Activated CD8-positive, alpha-beta memory T cell treated with anti-CD3 and anti-CD28 coated beads, Interleukin-2, amount 50 U/mL, for 4 hours (primary cell): ENCODE measurements at places on chromosomes 4 and X.

GRCh38 chr4:155073852-155074251 is 134.6 kb upstream of the NPY2R start:
- no peak for DNase-seq

GRCh38 chr4:23932186-23932585 is 42.3 kb upstream of the PPARGC1A start:
- DNase-seq, result no peak

GRCh38 chr4:102022343-102022742 is 231.8 kb downstream of the BANK1 start:
- no peak for DNase-seq

GRCh38 chrX:72498782-72499181 is 73.9 kb downstream of the HDAC8 start:
- no peak for DNase-seq

DNA sequence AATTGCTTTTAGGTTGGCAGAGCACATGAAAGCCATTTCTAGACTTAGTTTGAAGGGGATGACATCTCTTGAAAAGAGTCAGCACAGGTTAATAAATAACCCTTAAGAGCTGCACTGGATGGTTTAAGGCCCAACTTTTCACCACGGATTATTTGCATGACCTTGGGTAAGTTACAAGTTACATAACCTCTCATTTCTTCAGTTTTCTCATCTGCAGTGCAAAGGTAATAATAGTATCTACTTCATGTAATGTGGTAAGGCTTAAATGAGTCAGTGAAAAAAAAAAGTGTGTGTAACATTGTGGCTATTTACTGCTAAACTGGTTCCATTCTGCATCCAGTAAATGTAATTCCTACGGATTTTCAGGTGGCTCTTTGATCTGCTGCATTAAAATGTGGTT is 715.8 kb downstream of the CCSER1 start:
- DNase-seq, result no peak

- DNase-seq, result no peak
These were observed 60.4 kb downstream of the CASP3 start for GRCh38 chr4:184588893-184589292.

DNA sequence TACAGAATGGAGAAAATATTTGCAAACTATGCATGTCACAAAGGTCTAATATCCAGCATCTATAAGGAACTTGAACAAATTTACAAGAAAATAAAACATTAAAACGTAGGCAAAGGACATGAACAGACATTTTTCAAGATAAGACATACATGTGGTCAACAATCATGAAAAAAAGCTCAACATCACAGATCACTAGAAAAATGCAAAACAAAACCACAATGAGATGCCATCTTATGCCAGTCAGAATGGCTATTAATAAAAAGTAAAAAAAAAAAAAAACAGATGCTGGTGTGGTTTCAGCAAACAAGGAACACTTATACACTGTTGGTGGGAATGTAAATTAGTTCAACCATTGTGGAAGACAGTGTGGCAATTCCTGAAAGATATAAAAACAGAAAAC is 75.8 kb upstream of the IL13RA2 start:
- DNase-seq, result no peak

GRCh38 chr4:73817341-73817740 is 19.1 kb upstream of the CXCL6 start:
- no peak for DNase-seq

DNA sequence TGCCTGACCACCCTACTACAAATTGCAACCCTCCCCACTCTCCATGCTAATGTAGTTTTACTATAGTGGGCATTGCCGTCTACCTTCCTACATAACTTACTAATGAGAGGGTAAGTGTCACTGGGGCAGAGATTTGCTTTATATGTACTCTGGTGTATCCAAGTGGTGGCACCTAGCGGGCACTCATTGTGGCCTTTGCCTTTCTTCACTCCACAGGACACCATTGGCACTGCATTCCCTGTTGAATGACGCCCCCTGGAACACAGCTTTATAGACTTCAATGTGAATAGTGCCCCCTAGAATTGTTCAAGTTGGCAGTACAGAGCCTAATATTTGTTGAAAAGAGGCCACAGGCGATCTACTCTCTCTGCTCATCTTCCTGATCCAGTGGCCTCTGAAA is 215.8 kb downstream of the MID1IP1 start:
- DNase-seq, result no peak

DNA sequence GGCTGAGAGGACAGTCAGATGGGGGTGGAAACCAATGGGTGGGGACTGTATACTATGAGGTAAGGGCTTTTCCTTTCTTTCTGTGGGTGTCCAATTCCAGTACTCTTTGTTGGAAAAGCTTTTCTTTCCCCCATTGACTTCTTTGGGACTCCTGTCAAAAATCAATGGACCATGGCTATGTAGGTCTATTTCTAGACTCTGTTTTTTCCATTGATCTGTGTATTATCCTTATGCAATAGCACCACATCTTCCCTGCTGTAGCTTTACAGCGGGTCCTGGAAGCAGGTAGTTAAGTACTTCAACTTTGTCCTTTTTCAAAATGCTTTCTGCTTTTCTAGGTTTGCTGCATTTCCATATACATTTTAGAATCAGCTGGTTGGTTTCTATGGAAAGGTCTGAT is 11.8 kb upstream of the CPLX1 start:
- DNase-seq, result no peak

DNA sequence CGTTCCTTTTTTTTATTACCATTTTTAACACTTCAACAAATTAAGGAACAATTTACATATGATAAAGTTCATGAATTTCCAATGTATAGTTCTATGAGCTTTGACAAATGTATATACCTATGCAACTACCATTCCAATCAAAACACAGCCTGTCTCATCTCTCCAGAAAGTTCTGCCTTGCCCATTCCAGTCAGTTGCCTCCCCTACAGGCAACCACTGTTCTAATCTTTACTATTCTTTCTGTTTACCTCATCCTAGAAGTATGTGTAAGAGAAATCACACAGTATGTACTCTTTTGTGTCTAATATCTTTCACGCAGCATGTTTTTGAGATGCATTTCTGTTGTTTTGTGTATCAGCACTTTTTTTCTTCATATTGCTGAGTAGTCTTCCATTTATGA is 224.9 kb downstream of the KIT start:
- no peak for DNase-seq

DNA sequence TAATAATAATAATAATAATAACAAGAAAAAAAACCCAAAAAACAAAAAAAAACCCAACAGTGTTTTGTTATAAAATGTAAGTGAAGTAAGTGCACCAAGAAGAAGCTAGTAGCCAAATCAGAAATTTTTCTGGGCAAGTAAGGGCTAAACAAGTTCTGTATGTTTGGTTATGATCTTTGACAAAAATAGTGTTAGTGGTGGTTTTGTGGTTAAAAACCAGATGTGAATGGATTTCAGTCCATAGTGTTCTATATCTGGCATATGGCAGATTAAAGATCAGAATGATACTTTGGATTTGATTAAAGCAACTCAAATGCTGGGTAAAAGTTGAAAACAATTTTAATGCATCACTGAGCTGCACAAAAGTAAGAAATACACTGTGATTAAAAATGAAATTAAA is 116.5 kb upstream of the NDST4 start:
- DNase-seq, result no peak

DNA sequence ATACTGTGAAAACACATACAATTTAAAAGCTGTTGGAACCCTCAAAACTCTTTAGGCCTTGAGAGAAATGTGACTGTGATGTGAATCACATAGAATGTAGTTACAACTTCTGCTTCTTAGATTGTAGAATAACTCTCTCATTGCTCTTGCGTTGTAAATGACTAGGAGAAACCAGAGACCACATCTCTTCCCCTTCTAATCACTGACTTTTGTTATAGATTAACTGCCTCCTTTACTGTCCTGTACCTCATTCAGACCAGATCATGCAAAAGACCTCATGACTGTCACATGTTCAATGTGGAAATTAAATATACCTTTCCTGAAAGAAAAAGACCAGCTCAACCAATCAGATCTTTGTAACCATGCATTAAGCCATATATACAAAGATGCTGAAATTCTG is 43.2 kb upstream of the NEIL3 start:
- no peak for DNase-seq

DNA sequence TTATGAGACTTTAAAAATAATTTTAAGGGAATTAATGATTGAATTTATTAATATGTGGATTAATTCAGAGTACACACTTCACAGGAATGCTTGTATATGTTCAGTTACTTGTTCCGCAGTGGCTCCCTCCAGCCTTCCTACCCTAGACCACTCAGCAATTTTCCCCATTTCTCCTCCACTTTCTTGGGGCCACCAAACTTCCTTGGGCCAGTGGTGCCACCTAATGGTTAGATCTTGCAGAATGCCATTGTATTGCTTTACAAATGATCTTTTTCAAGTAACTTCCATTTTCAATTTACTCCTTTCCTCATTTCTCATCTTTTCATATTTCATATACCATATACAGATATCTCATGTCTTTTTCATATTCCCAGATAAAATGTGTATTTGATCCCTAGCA is 3.6 kb upstream of the RNF175 start:
- no peak for DNase-seq

GRCh38 chr4:184329659-184330400 is 112.2 kb upstream of the ENPP6 start:
- no peak for DNase-seq

GRCh38 chr4:183347566-183347965 is 25.3 kb upstream of the CLDN24 start:
- no peak for DNase-seq

- no peak for DNase-seq
These were observed 270.2 kb upstream of the SMIM31 start for GRCh38 chr4:164483711-164484110.

GRCh38 chr4:107993969-107994368 is 4.3 kb downstream of the HADH start:
- DNase-seq, result no peak

DNA sequence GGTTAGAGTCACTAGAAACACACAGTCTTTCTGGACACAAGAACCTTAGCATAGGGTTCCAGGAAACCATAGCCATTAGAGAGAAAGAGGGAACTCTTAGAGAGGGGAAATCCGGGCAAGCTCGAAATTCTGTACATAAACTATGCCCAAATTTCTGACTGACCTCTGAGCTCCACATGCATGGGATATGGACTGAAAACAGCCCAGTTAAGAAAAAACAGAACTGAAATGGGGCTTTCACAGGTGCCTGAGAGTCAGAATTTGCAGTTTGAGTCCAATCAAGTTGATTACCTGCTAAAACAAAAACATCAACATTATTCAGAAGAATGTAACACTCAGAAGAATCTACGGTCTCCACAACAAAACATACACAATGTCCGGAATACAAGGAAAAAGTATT is 13.1 kb downstream of the DCHS2 start:
- DNase-seq, result no peak

DNA sequence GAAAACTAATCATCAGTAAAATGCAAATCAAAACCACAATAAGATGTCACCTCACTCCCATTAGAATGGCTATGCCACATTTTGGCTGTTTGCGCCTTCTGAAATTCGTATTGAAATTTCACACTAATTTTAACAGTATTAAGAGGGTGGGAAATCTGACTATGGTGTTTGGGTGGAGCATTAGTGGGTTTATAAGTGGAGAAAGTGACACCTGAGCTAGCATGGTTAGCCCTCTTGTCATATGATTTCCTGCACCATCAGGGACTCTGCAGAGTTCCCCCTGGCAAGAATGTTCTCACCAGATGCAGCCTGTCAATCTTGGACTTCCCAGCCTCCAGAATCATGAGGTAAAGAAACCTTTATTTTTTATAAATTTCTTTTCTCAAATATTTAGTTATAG is 31.6 kb upstream of the BRWD3 start:
- no peak for DNase-seq

- DNase-seq, result no peak
These were observed 624.3 kb downstream of the ADGRL3 start for GRCh38 chr4:61824454-61824853.

DNA sequence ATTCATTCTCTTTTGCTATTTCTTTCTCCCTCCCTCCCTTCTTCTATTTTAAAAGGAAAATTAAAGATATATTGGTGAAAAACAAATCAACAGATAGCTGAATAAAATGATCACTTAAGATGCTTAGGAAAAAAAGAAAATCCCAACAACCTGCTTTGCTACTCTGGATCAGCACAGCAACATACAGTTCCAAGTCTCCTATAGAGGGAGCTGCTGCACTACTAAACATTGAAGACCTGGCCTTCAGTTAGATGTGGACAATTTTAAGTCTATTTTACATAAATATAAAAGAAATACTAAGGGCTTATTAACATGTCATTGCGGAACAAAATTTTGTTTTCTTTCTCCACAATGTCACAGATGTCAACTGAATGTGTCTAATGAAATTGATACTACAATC is 226.4 kb downstream of the MAGEB5 start:
- no peak for DNase-seq

- no peak for DNase-seq
These were observed 917.2 kb downstream of the DMD start for GRCh38 chrX:32293962-32294700.

DNA sequence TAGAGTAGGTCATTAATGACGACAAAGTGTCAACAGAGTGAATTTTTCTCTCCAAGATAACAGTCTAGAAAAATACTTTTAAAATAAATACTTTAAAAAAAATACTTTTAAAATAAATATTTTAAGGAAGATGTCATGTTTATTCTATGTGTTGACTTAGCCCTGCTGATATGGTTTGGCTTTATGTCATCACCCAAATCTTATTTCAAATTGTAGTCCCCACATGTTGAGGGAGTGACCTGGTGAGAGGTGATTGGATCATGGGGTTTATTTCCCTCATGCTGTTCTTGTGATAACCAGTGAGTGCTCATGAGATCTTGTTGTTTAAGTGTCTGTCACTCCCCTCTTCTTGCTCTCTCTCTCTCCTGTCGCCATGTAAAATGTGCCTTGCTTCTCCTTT is 754.9 kb upstream of the SLIT2 start:
- DNase-seq, result no peak

GRCh38 chr4:14879683-14880082 is 122.6 kb upstream of the CPEB2 start:
- DNase-seq, result no peak

DNA sequence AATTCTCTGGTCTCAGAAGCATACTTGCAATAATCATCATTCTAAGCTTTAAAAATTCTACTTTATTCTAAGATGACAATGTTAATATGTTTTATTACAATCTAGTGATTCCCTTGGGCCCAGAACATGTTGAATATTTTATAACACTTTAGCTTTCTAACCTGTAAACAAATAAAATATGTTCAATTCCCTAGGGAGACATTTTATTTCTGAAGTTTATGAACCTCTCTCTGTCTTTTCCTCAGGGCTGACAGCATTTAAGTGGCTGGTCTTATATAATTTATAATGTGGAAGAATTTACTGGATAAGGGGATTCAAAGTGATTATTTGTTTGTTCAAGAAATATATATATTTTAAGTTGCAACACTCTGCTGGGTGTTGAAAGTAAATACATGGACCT is 55.3 kb upstream of the NPFFR2 start:
- DNase-seq, result no peak
